ENCODE measurements at places on chromosomes 2 and 18.
A peak's percentile ranks its signal among the peaks of the same experiment; 100 is the strongest.

- no peak for DNase-seq
Measured at GRCh38 chr18:40821596-40822243, 1133.3 kb upstream of the PIK3C3 start.

DNA sequence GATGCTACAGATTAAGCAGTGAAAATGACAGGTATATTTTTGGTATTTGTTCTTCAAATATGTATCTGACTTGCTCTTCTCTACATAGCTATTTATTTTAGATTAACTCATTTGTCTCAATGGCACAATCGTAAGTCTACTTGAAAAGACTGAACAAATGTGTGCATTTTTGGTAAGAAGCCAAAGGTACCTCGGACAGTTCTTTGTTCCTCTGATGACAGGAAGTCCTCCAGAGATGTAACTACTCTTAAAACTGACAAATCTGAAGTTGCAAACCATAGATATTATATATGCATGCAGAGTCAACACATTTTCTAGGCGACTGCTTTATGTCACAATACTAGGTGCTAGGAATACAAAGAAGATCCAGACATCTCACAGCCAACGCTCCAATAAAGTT lies 36.7 kb downstream of the NDUFAF7 start:
- no peak for DNase-seq

GRCh38 chr18:47756364-47757016 lies 174.0 kb downstream of the SMAD2 start:
- peak; percentile 39 for DNase-seq

DNA sequence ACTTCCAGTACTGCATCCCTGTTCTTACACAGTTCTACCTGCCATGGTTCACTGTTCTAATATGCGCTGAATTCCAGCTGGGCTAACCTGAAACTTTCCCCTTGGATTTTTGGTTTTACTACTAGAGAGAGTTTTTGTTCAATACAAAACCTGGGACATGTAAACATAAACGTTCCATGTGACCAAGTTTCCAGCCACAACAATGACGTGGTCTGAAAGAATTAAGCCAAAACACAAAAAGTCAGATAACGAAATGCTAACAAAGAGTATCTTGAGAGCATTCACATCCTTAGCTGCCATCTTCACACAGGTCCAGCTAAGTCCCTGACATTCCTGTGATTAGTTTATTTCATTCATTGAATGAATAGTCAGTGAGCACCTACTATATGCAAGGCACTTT lies 467.0 kb upstream of the PKDCC start:
- DNase-seq: no peak

DNA sequence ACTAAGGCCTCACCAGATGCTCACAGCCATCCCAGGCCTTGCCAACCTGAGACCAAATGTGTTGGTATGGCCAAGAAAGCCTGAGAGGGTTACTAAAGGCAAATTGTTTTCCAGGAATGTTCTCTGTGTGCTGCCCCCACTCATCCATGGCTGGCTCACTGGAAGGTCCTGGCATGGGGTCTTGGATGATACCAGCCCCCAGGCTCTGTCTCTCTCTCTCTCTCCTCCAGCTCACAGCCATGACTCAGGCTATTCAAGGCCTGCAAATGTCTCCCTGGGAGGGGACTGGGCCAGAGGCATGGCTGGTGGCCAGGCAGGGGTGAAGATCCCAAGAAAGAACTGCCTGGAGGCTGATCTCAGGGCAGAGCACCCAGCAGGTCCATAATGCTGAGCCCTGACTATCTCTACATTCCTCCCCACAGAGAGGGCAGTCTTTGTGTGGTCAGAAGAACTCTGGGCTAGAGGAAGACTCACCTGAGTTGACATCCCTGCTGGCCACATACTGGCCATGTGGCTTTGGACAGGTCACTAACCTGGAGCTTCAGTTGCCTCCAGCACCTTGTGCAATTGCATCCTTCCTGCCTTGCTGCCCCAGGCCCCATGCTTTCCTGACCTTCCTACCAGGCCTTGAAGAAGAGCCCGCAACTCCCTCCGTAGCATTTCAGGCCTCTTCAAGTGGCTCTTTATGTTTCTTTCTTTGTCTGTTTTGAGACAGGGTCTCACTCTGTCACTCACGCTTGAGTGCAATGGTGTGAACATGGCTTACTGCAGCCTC lies 150.4 kb downstream of the ZFP36L2 start:
- peak; percentile 77 for DNase-seq

DNA sequence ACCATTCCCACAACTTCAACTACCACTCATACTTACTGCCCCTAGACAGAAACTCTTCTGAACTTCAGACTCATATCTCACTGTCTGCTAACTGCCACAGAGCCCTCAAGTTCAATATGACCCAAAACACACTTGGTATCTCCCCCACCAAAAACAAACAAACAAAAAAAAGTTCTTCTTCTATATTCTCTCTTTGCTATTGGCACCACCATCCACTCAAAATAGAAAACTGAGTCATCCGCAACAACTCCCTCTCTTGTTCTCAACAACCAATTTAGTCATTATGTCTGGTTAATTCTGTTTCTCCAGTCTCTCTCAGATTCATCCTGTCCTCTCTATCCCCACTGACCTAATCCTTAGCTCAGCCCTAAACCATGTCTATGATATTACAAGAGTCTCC lies 7.2 kb upstream of the DCTN1 start:
- peak; percentile 20 for DNase-seq

GRCh38 chr2:68426848-68427579 lies 40.1 kb downstream of the FBXO48 start:
- DNase-seq: peak; percentile 78

DNA sequence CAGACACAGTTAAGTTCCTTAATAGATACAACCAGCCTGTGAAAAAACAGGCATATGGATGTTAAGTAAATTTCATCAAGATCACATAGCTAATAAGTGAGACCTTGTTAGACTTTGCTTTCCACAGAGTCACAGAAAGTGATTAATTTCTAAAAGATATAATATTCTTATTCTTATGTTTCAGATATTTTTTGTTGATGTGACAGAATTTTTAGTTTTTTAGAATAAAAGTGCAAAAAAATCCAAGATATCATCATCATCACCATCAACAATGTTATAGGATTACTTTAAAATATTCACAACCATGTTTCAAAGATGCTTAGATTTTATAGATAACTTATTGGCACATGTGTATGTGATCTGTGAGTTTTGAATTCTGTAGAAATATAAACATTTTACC lies 132.3 kb upstream of the ITGA4 start:
- no peak for DNase-seq

DNA sequence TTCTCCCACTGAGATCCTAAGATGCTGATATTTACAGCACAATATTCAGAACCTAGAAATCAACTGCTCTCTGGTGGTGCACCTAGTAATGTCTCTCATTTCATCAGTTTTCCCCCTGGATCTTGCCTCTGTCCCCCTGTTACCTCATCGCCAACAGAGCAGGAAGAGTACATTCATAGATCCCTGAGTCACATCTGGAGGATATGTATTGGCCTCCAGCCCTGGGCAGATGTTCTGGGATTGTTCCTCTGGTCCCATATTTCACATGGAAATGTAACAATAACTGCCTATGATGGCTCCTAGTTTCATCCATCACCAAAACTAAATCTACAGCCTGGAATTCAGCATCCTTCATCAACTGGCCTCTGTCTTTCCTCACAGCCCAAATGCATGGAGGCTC lies 278.8 kb upstream of the SLC14A2 start:
- DNase-seq: no peak

- DNase-seq: peak; percentile 26
Measured at GRCh38 chr18:55515941-55516710, 71.9 kb downstream of the TCF4 start.

GRCh38 chr2:236157366-236157765 lies 10.8 kb downstream of the GBX2 start:
- DNase-seq: no peak

DNA sequence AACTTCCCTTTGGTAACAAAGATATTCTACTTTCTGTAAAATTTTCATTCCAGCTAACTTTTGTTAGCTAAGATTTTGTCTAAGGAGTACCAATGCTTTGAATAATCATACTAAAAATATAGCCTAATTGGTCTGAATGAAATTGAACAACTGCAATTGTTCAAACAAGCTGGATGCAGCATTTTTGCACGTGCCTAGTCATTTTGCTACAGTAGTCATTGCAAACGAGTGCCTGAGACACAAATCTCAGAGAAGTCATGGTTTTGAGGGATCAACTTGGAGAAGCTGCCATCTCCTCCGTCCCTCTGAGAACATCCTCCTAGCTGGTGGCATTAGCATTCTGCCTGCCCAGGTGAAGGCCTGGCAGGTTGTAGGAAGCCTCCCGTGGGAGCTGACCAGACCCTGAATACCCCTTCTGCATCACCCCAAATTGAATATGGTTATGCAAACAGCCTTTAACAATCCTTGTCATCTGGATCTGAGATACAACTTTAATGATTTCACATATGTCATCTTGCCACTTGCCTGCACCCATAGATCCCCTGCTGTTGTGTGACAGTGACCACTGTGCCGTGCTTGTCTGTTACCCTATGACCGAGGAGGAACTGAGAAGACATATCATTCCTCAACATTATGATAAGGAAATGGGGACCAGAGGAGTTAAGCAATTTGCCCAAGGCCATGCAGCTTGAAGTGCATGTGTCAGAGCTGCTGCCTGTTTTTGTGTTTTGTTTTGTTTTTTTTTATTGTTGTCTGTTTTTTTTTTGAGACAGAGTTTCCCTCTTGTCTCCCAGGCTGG lies 29.1 kb upstream of the MGAT4A start:
- no peak for DNase-seq

GRCh38 chr18:80190311-80190710 lies 57.0 kb downstream of the PARD6G start:
- no peak for DNase-seq

GRCh38 chr18:6994771-6995430 lies 122.7 kb downstream of the LAMA1 start:
- no peak for DNase-seq

- no peak for DNase-seq
Measured at GRCh38 chr2:147464737-147465357, 380.0 kb upstream of the ACVR2A start.

- DNase-seq: no peak
Measured at GRCh38 chr2:38440655-38441054, 63.6 kb upstream of the ATL2 start.

DNA sequence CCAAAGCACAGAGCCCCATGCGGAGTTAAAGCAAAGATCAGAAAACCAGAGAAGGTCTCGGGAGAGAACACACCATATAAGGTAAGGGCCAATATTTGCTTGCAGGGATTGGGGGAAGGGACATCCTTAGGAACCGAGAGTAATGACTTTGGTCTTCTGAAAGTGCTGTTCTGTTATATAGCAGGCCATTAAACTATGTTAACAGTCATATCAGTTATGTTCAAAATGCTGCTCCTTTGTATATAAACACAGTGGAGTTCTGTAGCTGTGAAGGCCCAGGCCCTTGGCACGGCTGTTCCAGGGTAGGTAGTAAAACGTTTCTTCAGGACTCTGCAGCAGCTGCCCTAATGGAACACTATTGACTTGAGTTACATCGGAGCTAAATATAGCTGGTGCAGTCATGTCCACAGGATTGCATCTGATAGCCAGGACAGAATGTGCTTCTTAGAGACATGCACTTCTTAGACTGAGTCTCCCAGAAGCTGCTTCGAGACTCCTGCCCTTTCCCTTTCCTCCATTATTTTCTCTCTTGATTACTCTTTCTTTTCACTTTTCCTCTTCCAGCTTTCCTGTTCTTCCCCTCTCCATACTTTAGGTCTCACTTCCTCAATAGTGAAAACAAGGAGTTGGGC lies 122.4 kb downstream of the SETBP1 start:
- DNase-seq: no peak

- peak; percentile 36 for DNase-seq
Measured at GRCh38 chr2:213150315-213151097, 906 bp downstream of the IKZF2 start.

GRCh38 chr18:48019557-48020325 lies 89.3 kb upstream of the SMAD2 start:
- DNase-seq: no peak

GRCh38 chr2:11746807-11747459 lies 501 bp downstream of the LPIN1 start:
- DNase-seq: peak; percentile 18

DNA sequence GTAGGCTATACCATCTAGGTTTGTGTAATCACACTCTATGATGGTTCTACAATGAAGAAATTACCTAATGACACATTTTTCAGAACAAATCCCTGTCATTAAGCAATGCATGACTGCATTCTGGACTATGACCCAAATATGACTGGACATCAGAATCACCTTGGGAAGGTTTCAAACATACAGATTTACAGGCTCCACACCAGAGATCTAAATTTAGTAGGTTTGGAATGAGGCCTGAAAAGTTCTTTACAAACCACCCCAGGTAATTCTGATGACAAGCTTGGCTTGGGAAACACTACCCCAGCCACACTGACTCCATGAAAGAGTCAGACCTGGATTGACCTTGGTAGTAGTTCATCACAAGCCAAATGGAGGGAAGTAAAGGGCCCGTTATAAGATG lies 52.2 kb upstream of the NFE2L2 start:
- DNase-seq: no peak

- DNase-seq: no peak
Measured at GRCh38 chr2:42150159-42150558, 19.0 kb upstream of the EML4 start.

DNA sequence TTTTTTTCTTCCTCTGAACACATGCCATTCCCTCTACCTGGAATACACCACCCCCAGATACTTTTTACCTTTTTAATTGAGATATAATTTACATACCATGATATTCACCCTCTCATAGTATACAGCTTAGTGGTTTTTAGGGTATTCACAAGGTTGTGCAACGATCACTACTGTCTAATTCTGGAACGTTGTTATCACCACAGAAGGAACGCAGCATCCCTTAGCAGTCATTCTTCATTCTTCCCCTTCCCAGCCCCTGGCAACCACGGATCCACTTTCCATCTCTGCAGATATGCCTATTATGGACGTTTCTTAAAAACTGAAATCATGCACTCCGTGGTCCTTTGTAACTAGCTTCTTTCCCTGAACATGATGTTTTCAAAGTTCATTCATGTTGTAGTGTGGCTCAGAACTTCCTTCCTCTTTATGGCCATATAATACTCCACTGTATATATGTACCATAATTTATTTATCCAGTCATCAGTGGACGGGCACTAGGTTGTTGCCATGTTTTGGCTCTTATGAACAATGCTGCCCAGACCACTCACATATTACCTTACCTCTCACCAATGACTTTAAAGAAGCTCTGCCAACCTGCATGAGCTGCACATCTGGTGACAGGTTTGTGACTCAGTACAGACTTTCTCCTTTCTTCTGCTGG lies 168.9 kb downstream of the CTIF start:
- DNase-seq: no peak

DNA sequence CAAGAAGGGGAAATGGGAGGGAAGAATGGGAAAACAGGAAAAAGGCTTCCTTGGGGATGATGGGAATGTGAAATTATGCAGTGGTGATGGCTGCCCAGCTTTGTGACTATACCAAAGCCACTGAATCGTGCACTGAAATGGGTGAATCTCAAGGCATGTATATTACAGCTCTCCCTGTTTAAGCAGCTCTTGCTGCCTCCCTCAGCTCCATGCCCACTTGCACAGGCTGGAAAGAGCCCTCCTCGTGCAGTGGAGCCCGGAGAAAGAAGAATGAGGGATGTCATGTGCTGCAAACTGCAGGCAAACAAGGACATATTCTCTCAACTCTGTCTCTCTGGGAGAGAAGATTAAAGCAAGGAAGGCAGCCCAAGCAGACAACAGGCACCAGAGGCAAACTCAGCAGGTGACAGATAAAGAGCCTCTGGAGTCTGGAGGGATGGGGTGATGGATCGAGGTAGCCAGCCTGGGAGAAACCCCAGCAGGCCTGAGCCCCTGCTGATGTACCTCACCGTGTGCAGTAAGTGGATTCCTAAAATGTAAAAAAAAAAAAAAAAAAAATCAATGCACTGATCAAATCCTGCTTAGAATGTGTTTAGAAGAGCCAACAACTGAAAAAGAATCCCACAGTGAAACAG lies 62.4 kb upstream of the SLC66A3 start:
- DNase-seq: no peak

Measured in HCEC 1CT (cell line).